ENCODE measurements at places on chromosomes 13 and 19.
A peak's percentile ranks its signal among the peaks of the same experiment; 100 is the strongest.

DNA sequence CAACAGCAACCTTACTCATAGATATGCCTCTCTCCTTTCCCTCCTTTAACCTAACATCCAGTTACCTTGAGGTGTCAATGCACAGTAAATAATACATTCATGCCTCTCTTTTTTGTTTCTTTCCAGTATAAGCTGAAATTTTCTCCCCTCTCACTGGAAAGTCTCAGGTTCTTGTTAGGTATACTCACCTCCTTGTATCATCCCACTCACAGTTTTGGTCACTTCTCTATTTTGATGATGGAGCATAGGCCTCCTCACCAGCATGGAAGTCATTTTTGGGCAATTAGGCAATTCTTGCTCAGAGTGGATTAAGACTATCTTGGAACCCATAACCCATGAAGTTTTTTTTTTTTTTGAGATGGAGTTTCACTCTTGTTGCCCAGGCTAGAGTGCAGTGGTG is 5.7 kb upstream of the LGALS14 start:
- no peak for DNase-seq

DNA sequence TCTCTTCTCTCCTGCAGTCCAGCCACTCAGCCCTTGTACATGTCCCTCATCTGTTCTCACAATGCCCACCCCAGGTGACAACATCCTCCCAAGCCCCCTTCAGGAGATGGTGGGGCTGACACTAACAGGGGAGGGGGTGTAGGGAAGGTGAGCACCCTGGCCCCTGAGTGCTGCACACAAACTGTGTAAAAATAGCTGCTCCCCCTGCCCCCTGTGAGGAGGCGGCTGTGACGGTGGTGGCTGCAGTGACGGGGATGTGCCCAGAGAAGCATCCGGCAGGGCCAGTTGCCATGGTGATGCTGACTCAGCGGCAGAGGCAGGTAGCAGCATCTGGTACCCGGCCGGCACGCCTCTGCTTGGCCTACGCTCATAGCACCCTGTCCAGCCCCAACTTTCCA is 13.0 kb upstream of the JUND start:
- DNase-seq: no peak

- no peak for DNase-seq
Observed at GRCh38 chr13:101013245-101013644, 338.6 kb upstream of the TMTC4 start.

GRCh38 chr13:24618011-24618955 is 61.9 kb upstream of the ATP12A start:
- DNase-seq: no peak

- DNase-seq: no peak
Observed at GRCh38 chr13:92256211-92256610, 857.8 kb downstream of the GPC5 start.

DNA sequence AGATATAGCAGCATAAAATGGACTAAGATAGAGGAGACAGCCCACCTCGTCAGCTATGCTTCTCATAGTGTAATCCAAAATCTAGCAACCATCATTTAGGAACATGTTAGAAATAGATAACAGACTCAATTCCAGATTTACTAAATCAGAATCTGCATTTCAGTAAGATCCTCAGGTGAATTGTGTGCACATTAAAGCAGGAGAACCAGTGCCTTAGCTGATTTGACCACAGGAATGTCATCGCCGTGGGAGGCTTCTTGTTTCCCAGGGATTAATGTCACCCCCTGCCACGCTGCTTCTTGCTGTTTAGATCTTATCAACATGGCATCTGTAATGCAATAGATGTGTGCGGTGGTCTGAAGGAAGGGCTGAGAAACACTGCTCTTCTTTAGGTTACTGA is 84.0 kb downstream of the GPC5 start:
- DNase-seq: no peak

GRCh38 chr13:80126389-80127068 is 214.4 kb downstream of the SPRY2 start:
- DNase-seq: no peak

DNA sequence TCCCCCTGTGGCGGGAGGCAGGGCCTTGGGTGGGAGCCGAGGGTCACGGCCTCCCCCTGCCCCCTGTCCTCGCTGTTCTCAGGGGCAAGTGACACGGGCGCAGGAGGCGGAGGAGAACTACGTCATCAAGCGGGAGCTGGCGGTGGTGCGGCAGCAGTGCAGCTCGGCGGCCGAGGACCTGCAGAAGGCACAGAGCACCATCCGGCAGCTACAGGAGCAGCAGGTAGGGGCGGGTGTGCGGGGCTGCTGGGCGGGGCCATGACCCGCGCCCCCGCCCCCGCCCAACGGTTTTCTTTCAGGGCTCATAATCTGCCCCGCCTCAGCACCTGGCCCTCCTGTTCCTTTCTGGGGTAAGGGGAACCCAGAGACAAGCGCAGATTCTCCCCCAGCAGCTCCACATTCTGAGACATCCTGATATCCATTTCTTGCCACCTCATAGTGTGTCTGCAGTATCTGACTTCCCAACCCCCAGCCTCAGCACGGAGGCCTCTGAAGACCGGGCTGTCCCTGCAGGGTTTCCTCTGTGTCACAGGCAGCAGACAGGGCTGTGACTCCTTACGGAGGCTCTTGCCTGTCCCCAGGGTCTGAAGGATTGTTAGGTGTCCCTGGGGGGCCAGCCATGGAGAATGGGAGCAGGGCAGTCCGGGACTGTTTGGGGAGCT is 15.9 kb downstream of the PRR36 start:
- peak; percentile 12 for DNase-seq

GRCh38 chr19:54199401-54199800 is 1.3 kb upstream of the RPS9 start:
- DNase-seq: no peak

DNA sequence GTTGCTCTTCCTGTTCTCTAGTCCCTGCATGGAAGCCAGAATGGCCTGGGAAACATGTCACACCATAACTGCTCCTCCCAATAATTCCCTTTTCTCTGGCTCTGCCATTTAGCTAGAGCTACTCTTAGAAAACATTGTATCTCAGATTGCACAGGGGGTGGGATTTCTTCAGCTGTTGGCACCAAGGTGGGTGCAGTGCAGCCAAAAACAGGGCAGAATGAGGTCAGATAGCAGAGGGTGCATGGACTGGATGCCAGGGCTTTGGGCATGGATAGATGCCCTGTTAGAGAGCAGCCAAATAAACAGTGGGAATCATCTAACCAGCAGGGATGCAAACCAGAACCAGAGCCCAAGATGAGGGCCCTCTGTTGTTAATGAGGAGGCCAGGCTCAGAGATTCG is 4.9 kb upstream of the AMER2 start:
- no peak for DNase-seq

GRCh38 chr13:74329962-74330361 is 195.8 kb upstream of the KLF12 start:
- no peak for DNase-seq

DNA sequence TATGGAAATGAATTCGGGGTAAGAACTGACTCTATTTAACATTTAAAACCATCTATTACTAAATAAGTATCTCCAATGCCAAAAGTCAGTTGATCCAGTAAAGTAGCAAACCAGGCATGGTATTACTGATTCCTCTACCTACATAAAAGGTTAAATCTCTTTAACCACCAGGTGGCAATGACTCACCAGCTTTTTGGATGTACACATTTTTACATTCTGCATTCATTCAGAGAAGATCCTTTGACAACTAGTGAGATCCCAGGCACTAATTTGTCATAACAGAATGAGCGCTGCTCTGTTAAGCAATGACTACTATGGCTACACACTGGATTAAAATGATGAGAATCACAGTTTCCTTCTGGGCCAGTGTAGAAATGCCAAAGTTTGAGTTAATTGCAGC is 329.8 kb upstream of the GPC6 start:
- DNase-seq: no peak

- no peak for DNase-seq
Observed at GRCh38 chr13:110811008-110811720, 97.7 kb downstream of the ING1 start.

GRCh38 chr13:96652506-96652905 is 341.8 kb downstream of the OXGR1 start:
- DNase-seq: peak; percentile 25

DNA sequence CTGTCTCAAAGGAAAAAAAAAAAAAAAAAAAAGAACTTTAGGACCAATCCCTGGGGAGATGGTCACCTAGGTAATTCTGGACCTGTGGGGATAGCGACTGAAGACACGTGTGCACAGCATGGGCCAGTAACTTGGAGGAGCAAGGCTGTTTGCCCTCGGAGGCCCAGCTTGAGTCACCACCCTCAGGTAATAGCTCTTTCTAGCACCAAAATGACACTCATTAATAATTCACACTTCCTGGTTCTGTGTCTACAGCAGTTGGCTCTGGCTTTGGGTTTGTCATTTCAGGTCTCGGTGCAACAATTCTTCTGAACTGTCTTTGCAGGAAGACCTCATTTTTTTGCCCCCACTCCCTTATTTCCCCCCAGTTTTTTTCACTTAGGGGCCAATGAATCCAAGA is 3.9 kb upstream of the ATP11A start:
- no peak for DNase-seq

- DNase-seq: no peak
Observed at GRCh38 chr13:42071672-42072419, 23.4 kb downstream of the DGKH start.

- no peak for DNase-seq
Observed at GRCh38 chr13:44872751-44873150, 116.5 kb downstream of the NUFIP1 start.

DNA sequence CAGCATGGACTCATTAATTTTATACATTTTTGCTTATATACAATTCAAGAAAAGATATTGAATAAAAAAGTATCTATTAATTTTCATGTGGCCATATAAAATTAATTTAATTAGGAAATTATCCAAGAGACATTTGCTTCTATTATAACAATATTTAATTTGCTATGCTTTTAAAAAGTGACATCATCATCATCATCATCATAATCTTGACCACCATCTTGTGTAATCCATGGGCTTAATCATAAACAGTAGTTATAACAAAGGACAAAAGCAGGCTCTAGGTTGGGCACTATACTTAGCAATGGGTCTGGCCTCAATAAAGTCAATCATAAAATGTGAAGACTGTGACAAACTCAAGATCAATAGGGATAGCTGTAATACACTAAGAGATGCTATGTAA is 1031.6 kb downstream of the SLITRK1 start:
- DNase-seq: no peak

- DNase-seq: no peak
Observed at GRCh38 chr13:19622193-19622592, 11.3 kb upstream of the MPHOSPH8 start.

DNA sequence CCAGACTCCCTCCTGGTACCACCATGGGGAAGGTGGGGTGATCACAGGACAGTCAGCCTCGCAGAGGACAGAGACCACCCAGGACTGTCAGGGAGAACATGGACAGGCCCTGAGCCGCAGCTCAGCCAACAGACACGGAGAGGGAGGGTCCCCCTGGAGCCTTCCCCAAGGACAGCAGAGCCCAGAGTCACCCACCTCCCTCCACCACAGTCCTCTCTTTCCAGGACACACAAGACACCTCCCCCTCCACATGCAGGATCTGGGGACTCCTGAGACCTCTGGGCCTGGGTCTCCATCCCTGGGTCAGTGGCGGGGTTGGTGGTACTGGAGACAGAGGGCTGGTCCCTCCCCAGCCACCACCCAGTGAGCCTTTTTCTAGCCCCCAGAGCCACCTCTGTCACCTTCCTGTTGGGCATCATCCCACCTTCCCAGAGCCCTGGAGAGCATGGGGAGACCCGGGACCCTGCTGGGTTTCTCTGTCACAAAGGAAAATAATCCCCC is 505 bp upstream of the CEACAM5 start:
- no peak for DNase-seq

GRCh38 chr19:43446746-43447489 is 18.5 kb downstream of the LYPD3 start:
- peak; percentile 53 for DNase-seq

- DNase-seq: no peak
Observed at GRCh38 chr13:41188584-41188983, 5.8 kb downstream of the KBTBD7 start.

- DNase-seq: no peak
Observed at GRCh38 chr19:49520705-49521319, 7.0 kb upstream of the RCN3 start.

GRCh38 chr13:98741741-98742435 is 10.6 kb downstream of the SLC15A1 start:
- no peak for DNase-seq

GRCh38 chr13:100887729-100888151 is 213.1 kb upstream of the TMTC4 start:
- no peak for DNase-seq

DNA sequence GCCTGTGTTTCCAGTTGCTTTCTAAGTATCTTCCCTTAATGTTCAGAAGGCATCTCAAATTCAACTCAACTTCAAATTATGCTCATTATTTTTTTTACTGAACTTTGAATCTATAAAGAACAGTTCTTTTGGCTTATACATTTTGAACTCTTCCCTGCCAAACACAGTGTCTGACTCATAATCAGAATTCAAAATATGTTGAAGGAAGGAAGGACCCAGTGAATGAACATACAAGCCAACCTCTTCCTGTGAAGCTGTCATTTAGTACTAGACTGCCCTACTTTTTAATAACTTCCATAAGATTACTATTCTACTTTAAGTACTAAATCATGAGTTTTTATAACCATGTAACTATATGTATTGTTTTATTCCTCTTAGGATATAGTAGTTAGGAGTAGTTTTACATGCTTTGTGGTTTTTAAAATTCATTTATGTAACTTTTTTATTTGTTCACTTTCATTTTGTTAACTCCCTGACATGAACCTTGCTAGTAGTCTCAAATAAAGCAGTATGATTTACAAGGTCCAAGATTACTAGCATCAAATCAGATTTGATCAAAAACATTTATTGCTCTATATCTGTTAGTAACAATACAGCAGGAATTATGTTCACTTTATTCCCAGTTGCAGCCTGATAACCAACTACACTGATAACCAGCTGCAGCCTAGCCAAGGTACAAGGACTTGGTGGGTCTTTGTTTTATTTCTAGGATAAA is 6.4 kb downstream of the NUDT15 start:
- DNase-seq: no peak

DNA sequence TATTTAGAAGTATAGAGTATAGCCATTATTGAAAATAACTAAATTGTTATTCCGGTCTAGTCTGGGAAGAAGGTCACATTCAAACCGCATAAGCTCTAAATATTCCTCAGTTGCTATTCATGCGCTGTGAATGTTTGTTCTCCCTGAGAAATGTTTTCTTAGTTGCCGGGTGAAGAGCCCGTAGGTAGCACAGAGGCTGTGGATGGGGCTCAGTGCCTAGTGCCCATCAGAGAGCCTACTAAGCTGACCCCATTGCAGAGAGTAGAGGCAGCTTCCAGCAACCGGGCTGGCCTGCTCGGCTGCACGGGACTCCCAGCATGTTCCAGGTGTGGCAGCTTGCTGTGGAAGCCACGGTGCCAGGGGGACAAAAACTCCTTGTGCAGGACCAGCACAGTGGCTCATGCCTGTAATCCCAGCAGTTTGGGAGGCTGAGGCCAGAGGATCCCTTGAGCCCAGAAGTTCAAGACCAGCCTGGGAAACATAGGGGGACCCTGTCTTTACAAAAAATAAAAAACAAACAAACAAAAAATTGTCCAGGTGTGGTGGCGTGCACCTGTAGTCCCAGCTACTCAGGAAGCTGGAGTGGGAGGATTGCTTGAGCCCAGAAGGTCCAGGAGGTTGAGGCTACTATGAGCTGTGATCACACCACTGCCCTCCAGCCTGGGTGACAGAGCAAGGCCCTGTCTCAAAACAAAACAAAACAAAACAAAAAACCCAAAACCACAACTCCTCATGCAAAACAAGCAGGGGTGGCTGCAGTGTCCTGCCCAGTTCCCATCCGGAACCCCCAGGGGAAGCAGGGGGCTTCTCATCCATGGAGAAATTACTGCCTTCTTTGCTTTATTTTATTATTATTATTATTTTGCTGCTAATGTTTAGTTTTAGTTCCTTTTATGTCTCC is 82.5 kb downstream of the KCTD15 start:
- no peak for DNase-seq

GRCh38 chr19:29831041-29831548 is 19.3 kb downstream of the CCNE1 start:
- no peak for DNase-seq
